ENCODE measurements at places on chromosomes 5 and 9.

DNA sequence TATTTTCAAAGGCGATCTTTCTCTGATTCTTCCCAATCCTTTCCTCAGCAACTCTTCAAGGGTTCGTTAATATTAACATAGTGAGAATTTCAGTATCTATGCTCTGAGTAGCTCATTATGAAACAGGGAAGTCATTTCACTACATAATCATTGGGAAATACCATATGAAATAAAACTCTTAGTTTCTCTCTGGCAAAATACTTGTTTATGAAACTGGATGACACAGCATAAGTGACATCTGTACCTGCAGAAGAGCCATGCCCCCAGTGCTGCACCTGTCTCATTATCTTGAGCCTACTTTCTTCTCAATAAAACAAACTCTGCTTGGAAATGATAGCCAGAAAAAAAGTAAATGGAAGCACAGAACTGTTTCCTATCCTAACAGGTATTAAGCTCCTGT is 33.8 kb upstream of the OTULIN start:
- no peak for DNase-seq

GRCh38 chr5:159209438-159210209 is at the start of gene RNF145:
RNF145 (minus strand) TSS chr5:159209553; CDS start chr5:159203617, 5,936 bp downstream.
- peak; percentile 92 for DNase-seq

- no peak for DNase-seq
Observed at GRCh38 chr9:6086006-6086655, 70.7 kb upstream of the RANBP6 start.

DNA sequence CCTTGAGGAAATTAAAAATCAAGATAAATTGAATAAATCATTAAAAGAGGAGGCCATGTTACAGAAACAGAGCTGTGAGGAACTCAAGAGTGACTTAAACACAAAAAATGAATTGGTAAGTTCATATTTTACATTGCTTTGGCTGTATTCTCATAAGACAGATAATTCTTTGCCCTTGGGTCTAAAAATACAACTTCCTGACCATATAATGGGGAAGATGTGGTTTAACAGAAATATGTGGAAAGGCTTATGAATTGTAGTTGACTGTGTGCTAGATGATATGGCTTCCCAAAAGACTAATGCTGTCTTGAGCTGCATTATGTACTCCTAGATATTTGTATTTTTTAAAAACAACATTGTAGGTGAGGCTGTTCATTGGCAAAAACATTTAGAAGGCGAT is 33.1 kb downstream of the CNTRL start:
- no peak for DNase-seq

DNA sequence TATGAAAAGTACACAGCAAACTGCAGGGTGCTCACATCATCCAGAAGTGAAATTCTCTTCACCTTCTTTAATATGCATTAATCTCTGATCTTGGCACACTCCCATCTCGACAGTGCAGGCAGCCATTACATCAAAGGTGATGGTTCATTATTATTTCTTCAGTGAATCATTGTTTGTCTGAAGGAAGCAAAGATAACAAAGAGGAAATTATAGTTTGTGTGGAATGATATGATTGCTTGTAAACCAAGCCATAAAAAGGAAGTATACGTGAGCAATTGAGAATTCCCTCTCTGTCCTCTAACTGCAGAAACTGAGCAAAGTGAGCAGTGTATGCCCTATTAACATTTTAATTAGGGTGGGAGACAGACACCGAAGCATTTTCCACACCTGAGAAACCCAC is 171.6 kb upstream of the PPP1R2B start:
- DNase-seq, result no peak

GRCh38 chr5:36027711-36028110 is 36.5 kb upstream of the UGT3A1 start:
- DNase-seq, result no peak

DNA sequence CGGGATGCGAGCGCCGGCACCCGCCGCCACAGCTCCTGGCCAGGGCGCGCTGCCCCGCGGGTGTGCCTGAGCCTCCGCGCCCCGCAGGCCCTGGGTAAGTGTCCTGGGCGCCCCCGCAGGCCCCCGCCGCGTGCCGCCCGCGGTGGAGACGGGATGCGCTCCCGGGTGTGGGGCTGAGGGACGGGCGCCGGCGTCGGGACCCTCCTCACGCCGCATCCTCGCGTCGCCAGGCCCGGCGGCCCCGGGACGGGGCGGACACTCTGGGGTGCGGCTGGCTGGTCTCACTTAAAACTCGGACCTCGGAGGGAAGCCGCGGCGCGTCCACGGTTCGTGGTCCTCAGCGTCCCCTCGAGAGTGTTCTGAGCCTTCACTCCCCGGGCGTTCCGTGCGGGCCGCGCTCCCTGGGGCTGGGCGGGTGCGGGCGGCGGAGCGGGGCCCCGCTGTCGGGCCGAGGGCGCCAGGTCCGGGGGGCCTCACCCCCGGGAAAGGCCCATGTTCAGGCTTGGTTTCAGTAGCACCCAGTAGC is 275 bp downstream of the AHRR start:
- DNase-seq, result no peak

- no peak for DNase-seq
Observed at GRCh38 chr5:8458038-8458383, 589.1 kb downstream of the MTRR start.
